NCI-H1436 (cell line): ENCODE measurements at places on chromosomes 16 and 17.

DNA sequence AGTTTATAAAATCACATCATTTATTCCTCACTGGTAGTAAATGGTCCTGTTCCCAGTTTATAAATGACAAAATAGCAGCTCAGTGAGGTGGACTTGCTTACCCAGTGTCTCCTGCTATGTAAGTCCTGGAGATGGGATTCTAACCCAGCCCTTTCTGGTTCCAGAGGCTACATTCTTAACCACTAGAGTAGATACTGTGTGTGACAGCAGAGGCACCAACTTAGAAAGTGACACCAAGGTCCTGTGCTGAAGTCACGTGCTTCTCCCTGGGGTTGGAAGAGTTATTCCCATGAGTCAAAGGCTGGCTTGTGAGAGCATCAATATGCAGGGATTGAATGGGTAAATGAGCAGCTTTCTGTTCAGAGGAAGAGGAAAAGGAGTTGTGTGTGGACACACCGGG is 167.3 kb upstream of the IRX3 start:
- DNase-seq: no peak

DNA sequence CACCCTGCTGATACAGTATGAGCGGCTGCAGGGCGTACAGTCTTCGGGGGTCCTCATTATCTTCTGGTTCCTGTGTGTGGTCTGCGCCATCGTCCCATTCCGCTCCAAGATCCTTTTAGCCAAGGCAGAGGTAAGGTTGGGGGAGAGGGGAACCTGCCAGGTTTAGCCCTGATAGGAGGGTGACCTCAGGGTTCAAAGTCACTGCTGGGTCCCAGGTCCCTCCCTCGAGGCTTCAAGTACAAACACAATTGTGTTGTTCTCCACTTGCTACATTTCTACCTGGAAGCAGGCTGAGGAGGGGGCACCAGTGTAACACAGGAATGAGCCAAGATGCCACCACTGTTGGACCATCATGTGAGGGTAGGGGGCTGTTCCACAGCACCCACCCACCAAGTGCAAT is 22.4 kb downstream of the ABCC3 start:
- DNase-seq: no peak

GRCh38 chr17:17511881-17512858 is 16.0 kb upstream of the RASD1 start:
- DNase-seq: no peak

DNA sequence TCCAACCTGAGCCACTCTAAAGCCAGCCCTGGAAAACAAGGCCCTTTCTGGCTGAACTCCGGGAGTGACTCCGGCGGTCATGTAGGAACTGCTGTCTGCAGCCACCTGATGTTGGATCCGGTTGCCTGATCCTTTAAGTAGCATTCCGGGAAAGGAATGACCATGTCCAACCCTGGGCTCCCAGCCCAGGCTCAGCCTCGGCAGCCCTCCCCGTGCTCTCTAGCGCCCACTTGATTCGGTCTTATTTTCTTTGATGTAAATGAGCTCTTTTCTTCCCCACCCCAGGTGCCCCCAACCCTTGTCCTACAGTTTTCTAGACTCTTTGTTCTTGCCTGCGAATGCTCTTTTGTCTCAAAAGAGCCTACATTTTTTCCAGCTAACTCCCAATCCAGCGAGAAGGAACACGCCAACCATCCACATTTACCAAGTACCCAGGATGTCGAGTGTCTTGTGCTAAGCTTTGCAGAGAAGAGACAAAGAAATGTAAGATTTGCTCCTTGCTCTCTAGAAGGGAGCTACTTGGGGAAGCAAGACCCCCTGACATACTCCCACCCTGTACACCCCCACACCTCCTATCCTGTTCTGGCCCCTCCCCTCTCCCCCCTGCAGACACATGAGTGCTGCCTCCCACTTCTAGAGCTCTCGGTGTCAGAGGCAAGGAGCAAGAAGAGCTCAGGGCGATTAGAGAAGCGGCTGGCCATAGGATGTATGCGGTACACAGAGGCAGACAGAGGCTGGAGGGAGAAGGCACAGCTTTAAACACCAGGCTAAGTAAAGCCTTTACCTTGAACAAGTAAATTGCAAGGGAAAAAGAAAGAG is 53.8 kb downstream of the COG7 start:
- no peak for DNase-seq

- no peak for DNase-seq
Observed at GRCh38 chr16:15494236-15494635, 59.8 kb downstream of the BMERB1 start.

DNA sequence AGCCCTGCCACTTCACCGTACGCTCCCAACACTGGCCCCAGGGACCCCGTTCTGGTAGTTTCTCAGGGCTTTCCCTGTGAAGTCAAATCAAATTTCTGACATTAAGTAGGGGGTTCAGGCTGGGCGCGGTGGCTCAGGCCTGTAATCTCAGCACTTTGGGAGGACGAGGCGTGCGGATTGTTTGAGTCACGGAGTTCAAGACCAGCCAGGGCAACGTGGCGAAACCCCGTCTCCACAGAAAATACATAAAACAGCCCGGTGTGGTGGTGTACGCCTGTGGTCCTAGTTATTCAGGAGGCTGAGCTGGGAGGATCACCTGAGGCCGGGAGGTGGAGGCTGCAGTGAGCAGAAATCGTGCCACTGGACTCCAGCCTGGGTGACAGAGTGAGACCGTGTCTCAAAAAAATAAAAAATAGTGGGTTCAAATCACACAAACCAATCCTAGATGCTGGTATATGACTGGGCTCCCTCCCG is 632 bp downstream of the CYBC1 start:
- DNase-seq: no peak

DNA sequence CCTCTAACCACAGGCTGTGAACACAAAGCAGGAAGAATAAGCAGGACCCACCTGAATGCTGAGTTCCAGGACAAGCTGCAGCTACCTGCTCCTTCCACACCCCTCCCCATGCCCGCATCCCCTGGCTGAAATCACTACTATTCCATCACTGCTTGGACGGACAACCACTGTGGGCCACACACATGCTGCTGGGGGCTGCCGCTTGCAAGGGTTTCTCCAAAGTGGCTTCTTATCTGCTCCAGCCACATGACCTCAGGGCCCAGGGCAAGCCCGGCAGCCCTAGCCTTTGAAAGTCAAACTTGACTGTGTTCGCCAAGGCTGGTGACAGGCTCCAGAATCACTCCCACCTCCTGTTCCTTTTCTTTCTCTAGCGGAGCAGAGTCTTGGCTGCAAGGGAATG is 18.4 kb downstream of the FA2H start:
- DNase-seq: no peak

GRCh38 chr16:50267651-50268050 is 1.3 kb downstream of the ADCY7 start:
- no peak for DNase-seq

DNA sequence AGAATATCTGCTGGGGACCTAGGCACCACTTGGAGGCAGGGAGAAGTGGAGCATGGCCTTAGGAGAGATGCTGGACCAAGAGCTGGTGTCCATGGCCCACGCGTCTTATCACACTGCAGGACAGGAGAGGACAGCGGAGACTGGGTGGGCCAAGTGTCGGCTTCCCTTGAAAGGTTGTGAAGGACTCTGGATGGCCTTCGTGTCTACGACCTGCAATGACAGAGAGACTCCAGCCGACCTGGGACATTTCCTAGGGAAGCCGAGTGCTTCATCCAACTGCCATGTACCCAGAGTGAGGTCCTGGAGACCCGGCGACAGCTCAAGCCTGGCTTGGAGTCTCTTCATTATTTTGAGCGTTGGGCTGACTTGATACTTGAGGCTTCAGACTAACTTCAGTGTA is 20.5 kb downstream of the C1QTNF1 start:
- no peak for DNase-seq

DNA sequence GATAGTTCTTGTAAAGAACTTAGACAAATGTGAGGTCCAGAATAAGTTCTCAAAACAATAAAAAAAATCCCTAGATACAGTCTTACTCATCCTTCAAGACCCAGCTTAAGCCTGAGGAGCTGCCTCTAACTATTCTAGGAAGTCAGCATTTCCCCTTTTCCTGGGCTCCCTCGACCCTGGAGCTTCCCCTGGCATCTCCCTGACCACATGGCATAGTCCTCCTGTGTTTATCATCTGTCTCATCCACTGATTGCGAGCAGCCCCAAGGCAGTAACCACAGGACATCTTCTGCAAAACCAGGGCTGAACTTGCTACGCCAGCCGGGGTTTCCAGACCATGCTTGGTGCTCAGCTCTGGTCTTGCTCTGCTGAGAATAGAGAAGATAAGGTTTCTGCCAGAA is 36.7 kb upstream of the NLRP1 start:
- no peak for DNase-seq

DNA sequence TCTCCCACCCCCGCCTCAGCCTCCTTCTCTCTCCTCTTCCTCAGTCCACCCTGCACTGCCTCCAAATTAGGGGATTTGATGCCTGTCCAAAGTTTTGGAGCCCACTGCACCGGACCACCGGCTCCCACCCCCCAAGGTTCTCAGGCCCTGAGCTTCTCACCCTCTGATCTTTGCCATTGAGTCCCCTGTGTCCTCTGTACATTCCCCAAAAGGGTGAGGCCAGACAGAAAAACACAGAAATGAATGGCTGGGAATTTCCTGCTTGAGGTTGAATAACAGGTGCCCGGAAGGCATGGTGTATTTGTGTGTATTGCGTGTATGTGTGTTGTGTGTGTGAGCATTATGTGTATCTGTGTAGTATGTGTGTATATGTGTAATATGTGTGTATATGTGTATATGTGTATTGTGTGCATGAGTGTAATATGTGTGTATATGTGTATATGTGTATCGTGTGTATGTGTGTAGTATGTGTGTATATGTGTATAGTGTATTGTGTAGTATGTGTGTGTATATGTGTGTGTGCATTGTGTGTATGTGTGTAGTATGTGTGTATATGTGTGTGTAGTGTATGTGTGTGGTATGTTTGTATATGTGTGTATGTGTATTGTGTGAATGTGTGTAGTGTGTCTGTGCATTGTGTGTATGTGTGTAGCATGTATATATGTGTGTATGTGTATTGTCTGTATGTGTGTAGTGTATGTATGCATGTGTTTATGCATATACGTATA is 16.0 kb upstream of the CCL17 start:
- no peak for DNase-seq

- no peak for DNase-seq
Observed at GRCh38 chr16:20853981-20854620, 46.1 kb downstream of the DCUN1D3 start.

DNA sequence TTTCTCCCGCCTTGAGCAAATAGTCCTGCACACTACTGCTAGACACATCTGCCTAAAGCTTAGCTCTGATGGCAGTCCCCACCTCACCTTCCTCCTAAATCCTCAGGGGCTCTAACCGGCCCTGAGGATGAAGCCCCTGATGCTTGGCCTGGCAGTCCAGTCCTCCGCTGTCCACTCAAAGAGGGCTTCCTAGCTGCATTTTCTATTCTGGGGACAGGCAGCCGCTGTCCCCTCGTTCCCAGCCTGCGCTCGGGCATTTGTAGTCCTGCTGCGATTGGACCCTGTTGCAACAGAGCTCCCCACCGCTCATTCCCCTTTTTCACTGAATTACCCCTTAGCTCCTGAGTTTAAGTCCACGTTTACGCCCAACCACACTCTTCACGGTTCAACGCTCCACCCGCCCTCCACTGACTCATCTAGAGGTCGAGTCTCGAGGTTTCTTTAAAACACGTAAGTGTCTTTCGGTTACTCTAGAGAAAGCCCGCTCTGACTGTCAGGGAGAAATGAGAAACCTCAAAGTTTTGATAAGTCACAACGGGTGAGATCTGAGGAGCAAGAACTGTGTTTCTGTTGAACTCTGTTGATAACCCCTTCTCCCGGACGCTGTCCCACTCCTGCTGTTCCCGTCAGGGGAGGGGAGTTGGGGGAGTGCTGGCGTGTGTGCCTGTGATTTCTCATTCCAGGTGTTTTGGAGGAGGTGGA is 4.5 kb downstream of the CCR7 start:
- no peak for DNase-seq

DNA sequence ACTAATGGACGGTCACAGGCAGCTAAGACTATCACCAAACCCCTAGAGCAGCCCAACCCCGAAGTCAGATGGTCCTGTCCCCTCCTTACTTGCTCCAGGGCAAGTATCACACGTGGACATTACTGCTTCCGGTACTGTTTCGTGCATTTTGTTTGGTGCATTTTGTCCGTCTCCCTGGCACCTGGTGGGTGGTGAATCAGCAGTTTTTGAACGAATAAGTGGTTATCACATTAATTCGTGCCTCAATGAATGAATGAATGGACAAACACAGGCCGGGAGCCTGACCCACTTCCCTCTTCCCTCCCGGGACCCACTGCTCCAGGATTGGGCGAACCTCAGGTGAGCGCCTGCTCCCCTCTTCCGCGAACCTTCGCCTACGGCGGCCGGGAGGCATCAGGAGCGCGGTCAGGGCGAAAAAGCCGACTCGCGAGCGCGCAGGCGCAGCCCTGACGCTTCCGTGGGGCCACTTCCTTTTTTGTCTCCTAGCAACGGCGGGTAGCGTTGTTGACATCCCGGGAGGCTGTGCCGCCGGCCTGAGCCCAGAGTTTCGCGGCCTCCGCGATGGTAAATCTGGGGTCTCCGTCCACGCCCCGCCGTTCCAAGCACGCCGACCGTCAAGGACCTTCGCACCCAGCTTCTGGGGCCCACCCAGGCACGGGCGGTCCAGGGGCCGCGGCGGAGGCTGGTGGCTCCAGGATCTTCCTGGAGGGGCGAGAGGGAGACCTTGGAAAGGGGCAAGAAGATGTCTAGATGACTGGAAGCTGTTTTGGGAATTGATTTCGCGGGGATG is at the start of gene DYNLRB2:
Gene DYNLRB2 (plus strand): TSS at position 478 of the 790 bp plus-strand sequence. CDS start 84 bp downstream, at position 562.
- DNase-seq: peak; percentile 77

- DNase-seq: no peak
Observed at GRCh38 chr16:81901484-81901883, 109.8 kb downstream of the SDR42E1 start.

DNA sequence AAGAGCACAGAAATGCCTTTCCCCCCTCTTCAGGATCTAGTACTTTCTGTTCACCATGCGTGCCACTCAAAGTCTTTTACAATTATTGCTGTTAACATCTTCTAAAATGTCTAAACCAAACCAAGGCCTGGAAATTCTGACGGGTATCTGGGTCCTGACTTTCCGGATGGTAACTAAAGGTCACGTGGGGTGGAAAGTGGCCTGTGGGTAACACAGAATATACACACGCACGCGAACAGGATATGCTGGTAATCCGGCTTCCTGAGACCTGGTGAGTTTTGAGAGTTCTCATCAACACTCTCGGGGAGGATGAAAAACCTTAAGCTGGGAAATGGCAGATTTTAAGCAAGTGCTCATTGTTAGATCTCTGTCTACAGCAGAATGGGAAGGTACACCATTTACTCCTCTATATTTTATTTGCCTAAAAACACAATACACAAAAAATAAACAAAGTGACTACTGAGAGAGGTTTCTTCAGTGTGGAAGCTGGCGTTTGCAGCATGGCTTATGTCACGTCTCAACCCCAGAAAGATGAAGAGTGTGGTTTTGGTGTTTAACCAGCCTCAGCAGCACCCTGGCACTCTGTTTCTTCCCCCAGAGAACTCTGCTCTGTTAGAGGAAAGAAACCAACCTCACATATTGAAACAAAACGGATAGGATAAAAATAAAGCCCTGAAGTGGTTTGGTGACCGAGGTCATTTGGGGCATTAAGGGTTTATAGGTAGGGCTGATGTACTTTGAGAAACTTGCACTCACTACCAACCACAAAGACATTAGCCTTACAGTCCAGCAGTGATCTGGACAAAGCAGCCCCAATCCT is 37.3 kb downstream of the SMG6 start:
- DNase-seq: no peak

GRCh38 chr16:25064937-25065336 is 46.6 kb upstream of the LCMT1 start:
- DNase-seq: no peak

- DNase-seq: no peak
Observed at GRCh38 chr17:21157586-21158370, 31.0 kb downstream of the DHRS7B start.

GRCh38 chr17:76309461-76309860 is 1.4 kb upstream of the QRICH2 start:
- no peak for DNase-seq
